ENCODE measurements at places on chromosomes 11 and 22. TPM values are rescaled to one million over a fixed set of nuclear protein-coding genes. Genes with fewer than 3 reads are reported as not detected.
A peak's percentile ranks its signal among the peaks of the same experiment; 100 is the strongest.

Gene SPON1
- 3.0 TPM for total RNA-seq

DNA sequence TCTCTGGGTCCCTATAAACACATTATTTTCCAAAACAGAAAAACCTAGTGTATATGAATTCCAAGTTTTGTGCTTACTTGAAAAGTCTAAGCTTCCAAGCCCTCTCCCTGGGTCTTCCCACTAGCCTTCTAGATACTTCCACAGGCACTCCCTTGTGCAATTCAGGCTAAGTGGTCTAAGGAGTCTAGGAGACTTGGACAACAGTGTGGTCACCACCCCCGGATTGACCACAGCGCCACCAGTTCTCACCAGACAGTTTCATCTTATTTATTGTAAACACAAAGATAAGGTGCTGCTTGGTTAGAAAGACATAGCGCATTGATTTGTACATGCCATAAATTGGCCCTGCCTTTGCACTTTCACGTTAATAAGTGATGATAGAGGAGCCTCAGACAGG lies 623.9 kb downstream of the OPCML start:
- no peak for DNase-seq

Gene EMID1
- 0.32 TPM for total RNA-seq

DNA sequence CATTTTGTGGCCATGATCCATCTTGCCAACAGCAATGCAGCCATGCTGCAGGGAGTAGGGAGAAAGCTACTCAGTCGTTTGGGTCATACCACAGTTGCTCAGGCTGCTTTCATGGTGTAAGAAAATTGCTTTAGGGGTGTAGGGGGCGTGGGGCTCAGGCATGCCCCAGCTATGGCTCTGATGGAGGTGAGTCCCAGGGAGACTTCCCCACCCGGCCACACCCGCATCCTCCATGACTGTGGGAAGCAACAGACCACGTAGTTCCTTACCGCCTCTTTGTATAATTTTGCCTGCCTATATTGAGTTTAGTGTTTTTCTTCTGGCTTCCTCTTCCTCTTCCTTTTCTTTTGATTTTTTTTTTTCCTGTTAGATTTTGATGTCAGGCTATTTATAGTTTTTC lies 58.8 kb downstream of the SPECC1L start:
- DNase-seq, result no peak

DNA sequence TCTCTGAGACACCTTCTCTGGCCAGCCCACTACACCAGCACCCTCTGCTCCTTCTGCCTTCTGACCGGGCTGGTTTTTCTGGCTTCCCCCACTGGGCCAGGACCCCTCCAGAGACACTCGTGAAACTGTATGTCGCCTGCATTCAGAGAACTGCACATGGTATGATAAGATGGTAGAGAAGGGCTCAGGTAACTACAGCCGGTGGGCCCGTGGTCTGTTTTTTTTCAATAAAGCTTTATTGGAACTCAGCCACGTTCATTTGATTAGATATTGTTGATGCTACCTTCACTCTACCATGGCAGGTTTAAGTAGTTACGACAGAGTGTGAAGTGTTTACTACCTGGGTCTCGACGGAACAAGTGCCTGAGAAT lies 514.0 kb downstream of the TBC1D22A start:
- DNase-seq, result no peak

GRCh38 chr11:3205261-3206155 lies 13.1 kb downstream of the MRGPRG start:
- DNase-seq, result peak; percentile 26

DNA sequence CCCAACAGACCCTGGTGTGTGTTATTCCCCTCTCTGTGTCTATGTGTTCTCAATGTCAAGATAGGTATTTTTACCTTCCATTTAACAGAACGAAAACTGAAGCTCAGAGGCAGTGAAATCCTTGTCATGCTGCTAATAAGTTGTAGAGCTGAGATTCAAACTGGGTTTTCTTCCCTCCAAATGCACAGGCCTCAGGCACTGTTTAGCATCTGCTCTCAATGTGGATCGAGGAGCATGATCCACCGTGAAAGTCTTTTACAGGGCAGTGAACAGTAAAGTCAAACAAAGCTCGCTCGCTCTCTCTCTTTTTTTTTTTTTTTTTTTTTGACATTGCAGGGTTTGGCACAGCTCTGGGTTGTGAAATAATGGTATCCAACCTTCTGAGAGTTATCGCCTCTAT lies 401.0 kb upstream of the SYN3 start:
- DNase-seq, result no peak

- DNase-seq, result peak; percentile 78
Observed at GRCh38 chr22:42648368-42649245, 585 bp downstream of the CYB5R3 start.

Gene DYNC2H1
- 2.9 TPM for total RNA-seq

DNA sequence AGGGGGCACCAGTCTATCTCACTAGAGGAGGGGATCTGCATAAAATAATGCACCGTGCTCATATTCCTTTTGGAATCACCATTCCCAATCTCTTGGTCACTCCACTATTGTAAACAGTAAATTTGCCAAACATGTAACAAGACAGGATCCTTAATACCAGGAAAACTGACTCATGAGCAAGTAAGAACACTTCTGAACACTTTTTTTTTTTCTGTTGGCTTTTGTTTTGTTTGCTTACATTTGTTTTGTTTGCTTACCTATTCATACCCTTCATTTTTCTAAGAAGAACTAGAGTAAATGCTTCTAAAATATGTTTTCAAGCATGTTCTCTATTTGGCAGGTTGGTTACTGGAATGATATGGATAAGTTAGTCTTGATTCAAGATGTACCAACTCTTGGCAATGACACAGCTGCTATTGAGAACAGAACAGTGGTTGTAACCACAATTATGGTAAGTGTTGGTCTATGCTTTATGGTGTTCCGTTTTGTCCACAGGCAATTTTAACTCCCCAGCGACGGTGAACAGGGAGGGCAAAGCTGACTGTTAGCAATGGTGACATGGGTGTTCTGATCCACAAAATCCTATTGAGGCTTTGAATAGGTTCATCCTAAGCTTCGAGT lies 111.8 kb downstream of the MSANTD4 start:
- no peak for DNase-seq
